Cardiac ventricle fibroblast (primary cell): ENCODE measurements at places on chromosomes 2 and 18. TPM values are rescaled to one million over a fixed set of nuclear protein-coding genes. Genes with fewer than 3 reads are reported as not detected.

DPP10 gene
- not detected in 2 replicates for total RNA-seq

NAPG gene
- total RNA-seq = 17.3 and 21.4 TPM in 2 replicates

C2orf78 gene
- total RNA-seq = not detected in 2 replicates

KCNIP3 gene
- total RNA-seq = 14.0 and 14.2 TPM in 2 replicates

SERPINB7 gene
- total RNA-seq = 2.2 TPM in 1 of 2 replicates, not detected in the other

HOXD13 gene
- total RNA-seq = not detected in 2 replicates

CPO gene
- not detected in 2 replicates for total RNA-seq
